ENCODE measurements at places on chromosomes 4 and X.
A peak's percentile ranks its signal among the peaks of the same experiment; 100 is the strongest.

DNA sequence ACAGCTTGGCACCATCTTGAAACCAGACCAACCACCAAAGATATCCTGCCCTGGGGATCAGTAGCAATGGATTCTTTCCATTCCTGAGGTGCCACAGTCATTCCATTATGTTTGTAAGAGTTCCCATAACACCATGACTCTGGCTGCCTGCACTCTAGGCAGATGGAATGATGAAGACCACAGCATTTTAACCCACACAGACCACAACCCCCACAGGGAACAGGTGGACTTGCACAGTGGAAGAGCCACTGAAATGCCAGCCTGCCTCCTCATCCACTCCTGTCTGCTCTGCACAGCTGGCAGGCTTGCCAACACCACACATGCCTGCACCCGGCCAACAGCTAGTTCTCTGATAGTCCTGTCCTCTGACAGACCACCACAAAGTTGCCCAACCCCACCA is 2362.2 kb upstream of the AGA start:
- no peak for DNase-seq

- DNase-seq, result no peak
Observed at GRCh38 chr4:177380730-177381287, 61.4 kb downstream of the AGA start.

GRCh38 chr4:98447648-98448047 is 186.5 kb downstream of the RAP1GDS1 start:
- DNase-seq, result no peak

- no peak for DNase-seq
Observed at GRCh38 chrX:147832707-147833348, 78.9 kb upstream of the FMR1 start.

DNA sequence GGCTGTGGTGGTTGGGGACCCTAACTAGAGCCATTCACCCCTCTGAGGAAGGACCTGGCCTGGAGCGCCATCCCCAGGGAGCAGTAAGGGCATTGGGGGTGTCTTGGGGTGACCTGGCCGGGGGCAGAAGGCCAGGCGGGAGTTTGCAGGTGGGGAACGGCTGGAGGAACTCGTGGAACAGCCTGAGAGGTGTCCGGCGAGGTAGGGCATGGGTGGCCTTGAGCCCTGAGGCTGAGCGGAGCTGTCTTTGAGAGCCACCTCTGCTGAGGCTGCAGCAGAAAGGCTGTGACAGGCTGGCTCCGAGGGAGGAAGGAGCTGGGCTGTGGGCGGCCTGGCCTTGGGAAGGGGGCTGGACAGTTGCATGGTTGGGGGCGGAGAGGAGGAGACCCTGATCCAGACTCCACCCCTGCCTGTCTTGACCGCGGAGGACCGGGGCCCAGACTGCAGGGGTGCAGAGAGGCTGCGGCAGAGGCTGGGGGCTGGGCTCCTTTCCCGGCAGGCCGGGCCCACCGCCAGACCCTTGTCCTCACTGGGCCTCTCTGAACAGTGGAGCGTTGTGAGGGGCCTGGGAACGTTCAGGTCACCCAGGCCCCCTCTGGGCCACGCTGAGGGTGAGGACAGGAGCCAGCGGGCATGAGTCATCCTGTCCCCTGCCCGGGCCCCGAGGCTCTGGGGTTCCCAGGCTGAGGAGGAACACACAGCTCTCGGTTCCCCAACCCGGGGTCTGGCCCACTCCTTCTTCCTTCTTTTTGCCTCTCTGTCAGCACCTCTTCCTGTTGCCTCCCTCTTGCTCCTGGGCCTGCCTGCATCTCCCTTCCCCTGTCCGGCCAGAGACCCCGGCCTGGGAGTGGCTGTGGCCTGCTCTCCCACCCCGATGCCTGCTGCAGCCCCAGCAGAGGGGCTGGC is 8.1 kb downstream of the SH3BP2 start:
- DNase-seq, result peak; percentile 73

GRCh38 chrX:10619425-10620046 is 849 bp downstream of the MID1 start:
- no peak for DNase-seq

DNA sequence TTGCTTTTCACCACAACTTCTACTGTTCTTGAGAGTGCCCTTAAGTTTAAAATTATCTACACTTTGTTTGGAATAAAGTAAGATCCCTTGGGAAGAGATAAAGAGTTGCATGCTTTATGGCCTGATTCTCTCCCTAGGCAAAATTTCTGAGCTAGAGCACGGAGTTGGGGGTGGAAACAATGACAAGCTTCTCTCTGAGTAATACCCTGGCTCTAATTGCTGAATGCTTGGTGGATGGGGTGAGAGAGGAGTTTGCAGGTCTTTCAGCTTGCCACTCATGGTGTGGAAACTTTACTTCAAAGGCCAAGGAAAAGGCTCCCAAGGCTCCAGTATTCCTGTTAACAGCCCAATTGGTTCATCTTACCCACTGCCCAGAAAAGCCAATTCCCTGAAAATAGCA is 26.1 kb upstream of the PRDM8 start:
- no peak for DNase-seq

DNA sequence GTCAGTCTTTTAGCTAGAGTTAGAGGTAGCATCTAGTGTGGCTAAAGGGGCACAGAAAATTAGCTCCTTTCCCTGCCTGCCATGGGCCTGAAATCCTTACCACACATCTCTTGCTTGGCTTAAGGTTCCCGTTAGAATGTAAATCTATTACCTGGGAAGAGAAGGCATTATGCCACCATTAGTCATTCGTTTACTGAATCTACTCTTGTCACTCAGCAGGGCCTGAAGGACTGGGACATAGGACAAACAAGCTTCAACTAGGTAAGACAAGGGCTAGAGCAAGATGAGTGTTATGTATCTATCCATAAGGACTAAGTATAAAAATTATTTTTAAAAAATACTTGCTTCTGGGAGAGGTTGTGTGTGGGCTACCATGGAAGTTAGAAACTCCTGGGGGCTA is 112.4 kb downstream of the CT47B1 start:
- no peak for DNase-seq

DNA sequence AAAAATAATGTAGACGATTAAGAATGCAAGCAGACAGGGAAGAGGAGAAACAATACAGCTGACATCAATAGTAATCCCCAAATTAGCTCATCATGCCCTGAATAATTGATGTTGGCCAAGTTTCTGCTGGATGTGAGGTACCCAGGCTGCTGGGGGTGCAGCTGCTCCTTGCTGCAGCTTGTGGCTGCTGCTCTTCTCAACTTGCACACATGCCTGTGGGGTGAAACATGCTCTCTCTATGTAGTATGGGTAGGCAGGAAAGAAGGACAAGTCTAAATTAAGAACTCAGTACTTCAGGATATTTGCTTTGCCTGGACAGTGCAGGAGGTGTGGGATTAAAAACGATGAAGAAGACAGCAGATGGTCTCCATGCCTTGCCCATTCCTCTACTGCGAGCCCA is 16.7 kb downstream of the EDA2R start:
- no peak for DNase-seq

DNA sequence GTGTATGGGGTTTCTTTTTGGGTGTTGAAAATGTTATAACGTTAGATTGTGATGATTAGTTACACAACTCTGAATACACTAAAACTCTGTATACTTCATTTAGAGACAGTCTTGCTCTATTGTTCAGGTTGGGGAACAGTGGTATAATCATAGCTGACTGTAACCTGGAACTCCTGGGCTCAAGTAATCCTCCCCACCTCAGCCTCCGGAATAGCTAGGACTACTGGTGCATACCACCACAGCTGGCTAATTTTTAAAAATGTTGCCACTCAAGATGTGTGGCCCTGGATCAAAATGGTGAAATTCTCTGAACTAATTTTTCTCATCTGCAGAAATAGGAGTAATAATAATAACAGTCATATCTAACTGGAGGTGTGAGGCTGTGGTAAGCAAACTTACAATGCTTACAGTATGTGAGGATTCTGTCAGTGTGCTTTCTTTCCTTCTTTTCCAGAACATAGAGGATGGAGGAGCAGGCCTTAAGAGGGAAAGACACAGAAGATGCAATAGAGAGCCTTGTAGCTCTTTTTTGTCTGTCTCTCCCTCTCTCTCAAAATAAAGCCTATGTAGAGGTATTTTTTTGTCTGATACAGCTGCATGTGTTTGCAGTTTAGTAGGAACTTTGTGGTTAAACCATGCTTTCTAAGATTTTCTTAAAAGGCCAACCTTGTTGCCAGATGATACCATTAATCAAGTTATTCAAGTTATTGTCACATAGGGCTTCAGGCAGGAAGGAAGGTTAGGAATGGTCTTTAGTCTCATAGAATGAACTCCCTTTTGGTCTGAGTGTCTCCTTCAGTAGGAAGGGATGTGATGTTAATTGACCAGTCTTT is 7.5 kb downstream of the ADD1 start:
- DNase-seq, result no peak

DNA sequence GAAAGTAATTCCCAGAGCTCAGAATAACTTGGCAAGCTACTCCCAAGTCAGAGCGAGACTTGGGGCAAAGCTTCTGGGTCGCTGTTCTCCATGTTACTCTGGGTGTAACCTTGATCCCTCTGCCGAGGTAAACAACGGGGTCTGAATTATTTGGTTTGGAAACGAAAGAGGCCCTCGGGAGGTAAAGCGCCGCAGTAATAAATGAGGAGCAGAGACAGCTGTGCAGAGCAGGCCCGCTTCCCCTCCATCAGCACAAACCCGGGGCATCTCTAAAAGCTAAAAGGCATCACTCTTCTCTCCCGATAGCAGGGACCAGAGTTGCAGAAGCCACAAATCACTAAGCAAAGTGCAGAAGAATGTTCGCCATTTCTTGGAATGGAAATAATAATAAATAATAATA is 561.5 kb downstream of the BCOR start:
- DNase-seq, result no peak

DNA sequence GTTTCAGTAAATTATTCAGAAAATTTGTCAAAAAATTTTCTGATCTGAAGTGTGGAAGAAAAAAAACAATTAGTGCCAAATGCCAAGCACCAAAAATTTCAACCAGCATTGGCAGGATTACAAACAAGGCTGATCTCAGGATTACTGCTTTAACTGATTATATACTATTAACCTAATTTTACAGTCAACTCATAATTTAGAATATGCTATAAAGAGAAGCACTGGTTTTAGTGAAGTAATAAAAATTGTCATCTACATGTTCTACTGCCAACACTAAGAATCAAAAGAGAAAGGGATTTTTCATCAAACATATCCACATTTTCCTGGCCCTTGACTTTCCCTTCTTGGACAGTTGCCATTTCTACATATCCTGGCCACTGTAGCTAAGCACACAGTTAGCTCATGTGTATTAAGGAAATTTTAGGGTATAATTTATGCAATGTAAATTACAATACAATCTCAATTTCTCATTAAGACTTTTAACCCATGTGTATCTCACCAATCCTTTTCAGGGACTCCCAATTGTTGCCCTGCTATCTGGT is 33.8 kb downstream of the THOC2 start:
- DNase-seq, result no peak

GRCh38 chrX:130173190-130173895 is 1.6 kb downstream of the RAB33A start:
- peak; percentile 69 for DNase-seq

DNA sequence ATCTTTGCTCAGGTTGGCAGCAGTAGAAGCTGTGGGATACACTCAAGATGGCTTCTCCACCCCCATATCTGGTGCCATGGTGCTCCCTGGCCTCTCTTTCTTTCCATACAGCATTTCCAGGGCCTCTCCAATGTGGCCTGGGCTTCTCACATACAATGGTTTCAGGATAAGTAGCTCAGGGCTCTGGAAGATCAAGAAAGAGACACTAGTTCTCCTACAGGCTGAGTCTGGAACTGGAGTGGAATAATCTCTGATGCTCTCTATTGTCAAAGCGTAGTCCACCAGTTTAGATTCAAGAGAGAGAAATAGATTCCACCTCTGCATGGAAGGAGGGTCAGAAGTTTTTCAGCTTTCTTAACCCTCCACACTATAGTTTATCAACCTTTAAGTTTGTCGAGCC is 138.2 kb upstream of the AADAT start:
- no peak for DNase-seq

DNA sequence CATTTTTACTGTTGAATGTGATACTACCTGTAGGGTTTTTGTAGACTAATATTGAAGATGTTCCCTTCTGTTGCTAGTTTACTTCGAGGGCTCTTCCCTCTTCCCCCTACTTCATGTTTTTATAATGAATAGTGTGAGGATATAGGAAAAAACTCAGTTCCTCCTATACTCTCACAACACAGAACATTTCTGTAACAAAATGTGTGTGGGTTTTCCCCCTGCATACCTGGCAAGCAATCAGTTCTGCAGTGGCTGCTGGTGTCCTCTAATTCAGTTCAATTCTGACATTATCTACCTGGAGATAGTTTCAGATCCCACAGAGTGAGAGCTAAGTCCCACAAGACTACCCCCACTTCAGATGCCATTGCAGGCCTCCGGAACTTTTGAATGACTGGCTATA is 107.9 kb downstream of the KDM6A start:
- no peak for DNase-seq

- DNase-seq, result no peak
Observed at GRCh38 chr4:137922721-137923120, 319.4 kb downstream of the SLC7A11 start.

- no peak for DNase-seq
Observed at GRCh38 chrX:38124000-38124399, 96.7 kb downstream of the SRPX start.

DNA sequence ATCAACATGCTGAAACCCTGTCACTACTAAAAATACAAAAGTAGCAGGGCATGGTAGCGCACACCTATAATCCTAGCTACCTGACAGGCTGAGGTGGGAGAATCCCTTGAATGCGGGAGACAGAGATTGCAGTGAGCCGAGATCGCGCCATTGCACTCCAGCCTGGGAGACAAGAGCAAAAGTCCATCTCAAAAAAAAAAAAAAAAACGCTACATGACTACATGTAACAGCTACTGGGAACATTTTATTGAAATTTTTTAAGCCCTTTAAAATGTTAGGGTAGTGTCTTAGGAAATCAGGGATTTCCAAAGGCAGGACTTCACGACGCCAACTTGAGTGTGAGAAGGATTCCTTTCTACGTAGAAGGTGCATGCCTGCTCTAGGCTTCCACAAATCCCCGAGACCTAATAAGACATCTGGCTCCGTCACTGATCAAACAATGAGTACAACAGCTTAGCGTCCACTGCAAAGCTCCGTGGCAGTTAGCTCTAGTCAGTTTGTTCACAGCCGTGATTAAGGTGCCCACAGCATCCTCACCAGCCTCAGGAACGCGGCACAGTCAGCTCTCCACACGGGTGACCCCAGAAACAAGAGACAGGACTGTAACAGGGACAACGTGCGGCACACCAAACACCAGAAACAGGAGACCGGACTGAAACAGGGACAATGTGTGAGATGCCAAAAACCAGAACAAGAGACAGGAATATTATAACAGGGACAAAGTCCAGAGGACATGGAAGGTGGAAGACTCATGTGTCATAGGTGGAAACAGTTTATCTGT is 33.7 kb downstream of the DHRSX start:
- no peak for DNase-seq

GRCh38 chrX:721354-721753 is 90.8 kb downstream of the SHOX start:
- no peak for DNase-seq

GRCh38 chr4:41177016-41177415 is 37.3 kb downstream of the APBB2 start:
- DNase-seq, result no peak
